A549 treated with CpdA at 1 μM for 4 hours (cell line): ENCODE measurements at places on chromosomes 7 and 10. TPM values are rescaled to one million over a fixed set of nuclear protein-coding genes. Genes with fewer than 3 reads are reported as not detected.

Gene CYP2C18
- total RNA-seq: 0.07 to 0.14 TPM (median 0.11 TPM) in 4 of 5 replicates, not detected in the other

Gene TRIM50
- not detected in 5 replicates for total RNA-seq

Gene C10orf105
- total RNA-seq: 0.06 TPM in 1 of 5 replicates, not detected in the others

Gene CHST3
- 34.9 to 42.8 TPM (median 36.6 TPM) in 5 replicates for total RNA-seq

Gene CPXM2
- not detected in 5 replicates for total RNA-seq
